ENCODE measurements at places on chromosomes 5 and 9.

DNA sequence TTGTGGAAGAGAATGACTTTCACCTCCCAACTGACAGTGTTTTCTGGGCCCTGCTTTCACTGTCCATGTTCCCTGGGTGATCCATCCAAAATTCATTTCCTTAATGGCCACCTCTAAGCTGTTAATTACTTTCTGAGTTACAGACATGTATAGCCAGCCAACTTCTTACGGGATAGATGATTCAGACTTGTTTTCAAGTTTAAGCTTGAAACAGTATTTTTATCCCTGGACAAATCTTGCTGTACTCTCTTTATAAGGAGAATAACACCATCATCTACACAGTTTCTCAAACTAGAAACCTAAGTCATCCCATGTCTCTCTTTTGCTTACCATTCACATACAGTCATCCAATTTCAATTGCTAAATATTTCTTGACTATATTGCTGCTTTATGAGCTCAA lies 6.9 kb downstream of the FAM174A start:
- DNase-seq: no peak

- DNase-seq: no peak
Measured at GRCh38 chr9:107480386-107480789, 9.2 kb downstream of the KLF4 start.

GRCh38 chr5:124590686-124591085 lies 155.8 kb downstream of the ZNF608 start:
- no peak for DNase-seq

DNA sequence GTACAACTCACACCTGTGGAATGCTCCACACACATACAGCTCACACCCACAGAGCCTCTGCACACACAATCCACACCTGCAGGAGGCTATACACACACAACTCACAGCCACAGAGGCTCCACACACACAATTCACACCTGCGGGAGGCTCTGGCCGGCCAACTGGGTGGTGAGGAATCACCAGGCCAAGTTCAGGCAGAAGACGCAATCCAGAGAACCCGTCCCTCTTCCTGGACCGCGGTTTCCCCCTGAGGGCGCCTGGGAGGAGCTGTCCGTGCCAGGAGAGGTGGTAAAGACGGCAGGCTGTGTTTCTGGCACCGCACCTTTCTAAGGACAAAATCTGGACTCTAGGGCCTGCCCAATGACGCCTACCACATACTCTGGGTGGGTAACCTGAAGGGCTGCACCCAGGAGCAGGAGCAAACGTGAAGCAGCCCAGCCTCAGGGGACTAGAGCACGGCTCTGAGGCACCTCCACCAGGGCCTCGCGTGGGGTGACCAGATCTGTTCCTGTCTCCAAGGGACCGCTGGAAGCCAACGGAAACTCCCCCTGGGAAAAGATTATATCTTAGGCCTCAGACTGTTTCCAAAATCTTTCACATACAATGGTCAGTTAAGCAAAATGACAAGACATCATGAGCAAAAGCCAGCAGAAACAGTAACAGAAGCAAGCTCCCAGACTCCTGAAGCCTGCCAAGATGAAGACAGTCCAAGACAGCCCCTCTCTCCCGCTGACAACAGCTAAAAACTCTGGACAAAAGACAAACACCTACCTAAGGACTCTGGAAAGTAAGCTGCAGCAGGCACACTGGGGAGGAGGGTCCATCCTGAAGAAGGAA lies 16.9 kb downstream of the CAMSAP1 start:
- DNase-seq: no peak

- no peak for DNase-seq
Measured at GRCh38 chr5:180324601-180324950, 28.6 kb downstream of the GFPT2 start.

DNA sequence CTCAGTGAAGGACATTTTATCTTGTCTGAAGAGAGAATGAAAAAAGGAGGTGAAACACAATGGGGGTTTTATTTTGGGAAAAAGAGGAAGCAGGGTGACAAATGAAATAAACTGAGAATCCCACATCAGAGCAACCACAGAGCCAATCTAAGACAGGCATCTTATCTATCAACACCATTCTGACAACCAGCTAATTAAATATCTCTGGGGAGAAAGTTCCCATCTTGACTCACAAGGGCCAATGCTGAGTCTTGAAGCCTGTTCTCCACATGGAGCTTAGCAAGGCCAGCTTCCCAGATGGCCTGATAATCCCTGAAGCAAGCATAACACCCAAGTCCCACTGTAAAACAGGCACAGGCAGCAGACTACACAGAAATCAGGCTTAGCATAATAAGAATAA lies 30.4 kb downstream of the DPYSL3 start:
- DNase-seq: no peak

DNA sequence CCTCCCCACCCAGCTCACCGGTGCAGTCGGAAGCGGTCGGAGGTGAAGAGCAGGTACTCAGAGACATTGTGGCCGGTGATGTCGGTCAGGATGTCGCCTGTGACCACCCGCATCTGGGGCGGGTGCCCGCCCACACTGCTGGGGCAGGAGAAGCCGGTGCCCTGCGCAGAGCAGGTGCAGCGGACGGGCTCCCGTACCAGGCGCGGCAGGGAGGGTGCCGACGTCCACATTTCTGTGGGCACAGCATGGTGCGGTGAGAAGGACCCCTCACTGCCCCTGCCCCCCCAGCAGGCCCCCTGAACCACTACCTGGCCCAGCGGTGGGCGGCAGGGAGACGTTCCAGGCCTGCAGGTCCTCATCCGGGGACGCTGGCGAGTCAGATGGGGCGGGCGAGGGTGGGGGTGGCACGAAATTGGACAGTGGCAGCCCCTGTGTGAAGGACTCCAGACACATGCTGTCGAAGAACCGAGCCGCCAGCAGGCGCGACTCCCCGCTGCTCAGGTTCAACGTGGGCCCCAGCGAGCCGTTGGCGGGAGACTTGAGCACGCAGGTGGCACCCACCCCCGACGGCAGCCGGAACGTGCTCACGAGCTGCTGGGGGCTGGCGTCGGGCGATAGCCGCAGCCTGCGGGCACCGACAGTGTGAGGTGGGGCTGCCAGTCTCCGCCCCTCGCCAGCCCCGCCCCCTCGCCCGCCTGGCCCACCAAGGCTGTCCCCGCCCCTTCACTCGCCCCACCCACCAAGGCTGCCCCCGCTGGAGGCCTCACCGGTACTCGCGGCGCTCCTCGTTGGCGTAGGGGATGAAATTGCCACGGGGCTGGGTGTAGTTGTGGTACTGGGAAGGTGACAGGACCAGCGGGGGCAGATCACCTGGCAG lies 15.1 kb downstream of the ABCA2 start:
- DNase-seq: no peak

GRCh38 chr5:7146886-7147285 lies 249.1 kb upstream of the ADCY2 start:
- no peak for DNase-seq

GRCh38 chr9:81363916-81364480 lies 325.3 kb downstream of the TLE1 start:
- DNase-seq: no peak

DNA sequence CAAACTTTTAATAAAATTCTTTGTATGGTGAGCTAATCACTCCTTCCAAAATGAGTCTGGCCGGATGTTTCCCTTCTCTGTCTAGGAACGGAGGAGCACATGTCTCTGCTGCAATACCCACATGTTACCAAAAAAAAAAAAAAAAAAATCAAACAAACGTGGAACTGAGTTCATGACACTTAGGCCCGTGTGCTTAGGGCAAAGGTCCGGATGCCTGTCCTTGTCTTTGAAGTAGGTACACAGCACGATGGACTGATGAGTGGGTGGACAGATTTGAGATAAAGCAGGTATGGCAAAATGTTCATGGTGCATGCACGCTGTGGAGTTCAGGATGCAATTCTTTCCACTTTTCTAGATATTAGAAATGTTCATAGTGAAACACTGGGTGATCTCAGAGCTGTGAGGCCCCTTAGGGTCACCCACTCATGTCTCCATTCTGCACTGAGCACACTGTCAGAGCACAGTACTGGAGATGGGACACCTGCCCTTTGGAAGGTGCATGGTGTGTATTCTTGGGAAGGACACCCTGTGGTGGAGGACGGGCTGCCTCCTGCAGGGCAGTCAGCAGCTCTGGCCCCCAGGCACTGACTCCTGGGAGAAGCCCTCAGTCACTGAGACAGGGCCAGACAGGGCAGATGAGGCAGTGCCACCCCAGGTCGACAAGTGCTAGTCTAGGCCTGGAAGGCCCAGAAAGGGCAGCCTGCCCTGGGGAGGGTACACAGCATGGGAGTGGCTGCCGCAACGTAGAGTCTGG lies 43.6 kb downstream of the GADD45G start:
- DNase-seq: no peak

DNA sequence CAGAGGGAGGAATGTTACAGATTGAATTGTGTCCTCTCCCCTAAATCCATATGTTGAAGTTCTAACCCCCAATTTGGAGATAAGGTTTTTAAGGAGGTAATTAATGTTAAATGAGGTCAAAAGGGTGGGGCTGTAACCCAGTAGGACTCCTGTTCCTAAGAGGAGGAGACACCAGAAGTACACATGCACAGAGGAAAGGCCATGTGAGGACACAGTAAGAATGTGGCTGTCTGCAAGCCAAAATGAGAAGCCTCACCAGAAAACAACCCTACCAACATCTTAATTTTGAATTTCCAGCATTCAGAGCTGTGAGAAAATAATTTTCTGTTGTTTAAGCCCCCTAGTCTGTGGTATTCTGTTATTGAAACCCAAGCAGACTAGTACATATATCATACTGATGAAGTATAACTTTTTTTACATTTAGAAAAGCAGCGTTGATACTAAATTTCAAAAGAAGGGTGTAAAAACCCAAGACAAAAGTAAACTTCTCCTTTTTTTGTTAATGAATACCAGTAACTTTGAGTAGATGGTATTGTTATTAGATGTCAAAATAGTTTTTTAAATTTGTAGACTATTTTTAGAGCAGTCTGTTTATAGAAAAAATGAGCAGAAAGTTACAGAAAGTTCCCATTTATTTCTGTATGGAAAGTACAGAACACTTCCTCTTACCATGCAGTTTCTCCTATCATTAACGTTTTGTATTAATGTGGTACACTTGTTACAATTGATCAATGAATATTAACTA lies 25.1 kb downstream of the RNF180 start:
- no peak for DNase-seq

GRCh38 chr9:131398204-131398603 lies 4.3 kb downstream of the PRRC2B start:
- no peak for DNase-seq

DNA sequence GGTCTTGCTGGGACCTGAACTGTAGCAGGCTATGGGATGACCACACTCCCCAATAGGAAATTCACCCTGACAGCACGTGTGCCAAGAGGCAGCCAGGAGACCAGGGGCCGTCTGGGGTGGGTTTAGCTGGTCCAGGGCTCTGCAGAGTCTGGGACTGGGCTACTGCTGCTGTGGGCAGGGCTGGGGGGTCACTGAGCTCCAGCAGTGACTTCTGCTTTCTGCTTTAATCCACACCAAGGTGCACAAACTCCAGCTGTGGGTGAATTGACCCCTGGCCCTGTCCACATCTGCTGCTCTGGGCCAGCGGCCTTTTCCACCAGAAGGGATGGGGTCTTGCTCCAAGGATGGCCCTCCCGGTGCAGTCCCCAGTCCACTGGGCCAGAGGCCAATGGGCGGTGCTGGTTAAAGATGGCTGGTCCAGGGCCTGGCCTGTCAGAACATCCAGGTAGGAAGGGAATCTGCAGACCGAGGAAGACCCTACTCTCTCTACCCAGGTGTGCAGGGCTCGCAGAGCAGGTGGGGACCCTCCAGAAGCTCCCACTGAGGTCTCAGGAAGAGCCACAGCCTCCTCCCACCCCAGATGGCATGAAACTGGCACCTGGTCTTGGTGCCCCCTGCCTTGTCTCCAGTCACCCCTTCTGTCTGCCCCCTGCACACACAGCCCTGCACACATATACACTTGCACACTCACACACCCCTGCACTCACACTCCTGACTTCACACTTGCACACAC lies 28.0 kb downstream of the GLT6D1 start:
- DNase-seq: no peak

GRCh38 chr5:76642390-76643040 lies 19.3 kb upstream of the F2RL2 start:
- DNase-seq: no peak

- DNase-seq: no peak
Measured at GRCh38 chr5:109987970-109988369, 298.2 kb downstream of the MAN2A1 start.

- DNase-seq: no peak
Measured at GRCh38 chr9:128636556-128637530, 19.8 kb downstream of the DYNC2I2 start.

DNA sequence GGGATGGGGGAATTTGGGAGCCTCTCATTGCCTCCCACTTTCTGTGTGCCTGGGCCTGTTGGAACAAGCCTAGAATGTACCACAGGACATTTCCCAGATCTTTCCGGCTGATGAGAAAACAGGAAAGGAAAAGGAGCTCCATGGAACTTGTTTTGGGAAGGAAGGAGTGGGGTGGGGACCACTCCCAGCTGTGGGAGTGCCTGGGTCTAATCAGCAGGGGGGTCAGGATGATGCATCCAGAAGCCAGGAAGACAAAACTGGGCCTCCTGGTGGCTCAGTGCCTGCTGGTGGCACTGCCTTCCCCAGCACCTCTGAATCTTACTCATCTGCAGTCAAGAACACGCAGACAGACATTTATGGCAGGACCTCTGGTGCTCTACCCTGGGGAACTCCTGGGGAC lies 2.8 kb downstream of the SMIM33 start:
- no peak for DNase-seq

DNA sequence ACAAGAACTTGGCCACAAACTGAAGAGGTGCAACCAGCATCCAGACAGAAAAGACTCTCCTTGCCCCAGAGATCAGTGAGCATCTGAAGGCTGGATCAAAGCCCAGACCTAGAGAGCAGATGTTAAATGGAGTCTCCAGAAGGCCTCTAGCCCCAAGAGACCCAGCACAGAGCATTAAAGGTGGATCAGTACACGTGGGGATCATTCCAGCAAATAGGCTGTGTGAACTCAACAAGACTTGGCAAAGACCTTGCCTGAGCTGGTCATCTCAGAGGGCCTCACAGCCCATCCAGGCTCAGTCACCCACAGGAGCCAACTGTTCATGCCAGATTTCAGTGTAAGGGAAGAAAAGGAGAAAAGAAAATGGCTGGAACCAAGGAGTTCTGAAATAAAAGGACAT lies 214.0 kb downstream of the ENC1 start:
- DNase-seq: no peak

DNA sequence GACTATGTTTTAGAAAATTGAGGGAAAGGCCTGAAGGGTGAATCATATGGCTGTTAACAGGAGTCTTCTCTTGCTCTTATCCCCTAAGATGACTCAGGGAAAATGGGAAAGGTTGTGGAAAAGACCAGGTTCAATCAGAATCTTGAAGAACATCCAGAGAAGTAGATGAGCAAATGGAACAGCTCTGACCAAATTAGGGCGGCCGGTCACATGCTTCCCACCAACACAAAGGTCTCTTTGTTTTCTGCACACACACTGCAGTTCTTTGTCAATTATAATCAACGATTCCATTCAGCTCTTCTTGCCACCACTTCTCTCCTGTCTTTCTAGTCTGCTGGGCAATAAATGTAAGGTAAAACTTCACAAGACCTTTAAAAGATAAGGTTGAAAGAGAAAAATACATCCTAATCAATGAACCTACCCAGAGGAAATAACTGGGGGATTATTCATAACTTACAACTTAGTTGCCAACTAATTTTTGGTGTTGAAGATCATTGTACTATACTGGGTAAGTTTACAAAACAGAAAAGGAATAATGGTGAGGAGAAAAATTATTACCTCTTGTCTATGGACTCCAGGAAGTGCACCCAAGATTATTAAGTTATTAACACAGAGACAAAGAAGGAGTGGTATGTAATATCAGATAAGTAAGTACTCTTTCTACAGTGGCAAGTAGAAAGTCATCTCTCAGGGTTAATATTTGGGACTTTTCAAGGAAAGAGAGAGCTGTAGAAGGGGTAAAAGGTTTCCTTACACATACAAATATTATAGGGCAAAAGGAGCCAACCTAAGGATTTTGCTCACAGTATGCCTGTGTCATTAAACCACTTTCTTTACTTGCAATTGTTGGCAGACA lies 441.9 kb upstream of the PIK3R1 start:
- DNase-seq: no peak
